Naive B cell (primary cell): ENCODE measurements at places on chromosomes 4 and X.

- no peak for DNase-seq
Measured at GRCh38 chrX:21440911-21441310, 66.7 kb downstream of the CNKSR2 start.

- no peak for DNase-seq
Measured at GRCh38 chrX:81890521-81890920, 688.6 kb downstream of the SH3BGRL start.

DNA sequence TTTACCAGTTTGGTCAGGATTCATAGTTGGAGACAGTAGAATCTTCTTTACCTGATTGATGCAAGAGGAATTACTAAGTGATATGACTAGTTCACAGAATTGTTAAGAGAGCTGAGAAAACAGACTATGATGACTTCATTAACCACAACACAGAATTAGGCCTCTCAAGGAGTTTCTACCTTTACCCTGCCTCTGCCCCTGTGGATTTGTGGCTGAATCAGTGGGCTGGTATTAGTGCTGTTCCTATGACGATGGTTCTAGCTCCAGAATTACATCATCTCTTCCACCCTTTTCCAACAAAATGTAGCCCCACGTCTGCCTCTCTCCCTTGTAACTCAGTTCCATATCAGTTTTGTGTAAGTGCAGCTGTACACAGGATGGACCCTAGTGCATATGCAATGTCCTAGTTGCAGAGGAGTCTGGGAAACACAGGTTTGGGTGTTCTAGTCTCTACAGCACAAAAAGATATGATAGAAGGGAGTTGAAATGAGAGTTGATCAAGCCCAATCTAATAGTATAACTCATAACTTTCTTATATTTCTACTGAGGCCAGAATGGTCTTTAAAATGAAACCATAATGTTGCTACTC is 99.3 kb downstream of the ANXA5 start:
- no peak for DNase-seq

GRCh38 chr4:2042204-2042946 is 16.8 kb upstream of the NAT8L start:
- DNase-seq: peak; percentile 34

- DNase-seq: no peak
Measured at GRCh38 chr4:5941601-5942000, 48.7 kb upstream of the CRMP1 start.

- no peak for DNase-seq
Measured at GRCh38 chr4:173319696-173320095, 14.5 kb downstream of the HMGB2 start.

- DNase-seq: no peak
Measured at GRCh38 chr4:8905773-8906667, 34.4 kb upstream of the HMX1 start.

DNA sequence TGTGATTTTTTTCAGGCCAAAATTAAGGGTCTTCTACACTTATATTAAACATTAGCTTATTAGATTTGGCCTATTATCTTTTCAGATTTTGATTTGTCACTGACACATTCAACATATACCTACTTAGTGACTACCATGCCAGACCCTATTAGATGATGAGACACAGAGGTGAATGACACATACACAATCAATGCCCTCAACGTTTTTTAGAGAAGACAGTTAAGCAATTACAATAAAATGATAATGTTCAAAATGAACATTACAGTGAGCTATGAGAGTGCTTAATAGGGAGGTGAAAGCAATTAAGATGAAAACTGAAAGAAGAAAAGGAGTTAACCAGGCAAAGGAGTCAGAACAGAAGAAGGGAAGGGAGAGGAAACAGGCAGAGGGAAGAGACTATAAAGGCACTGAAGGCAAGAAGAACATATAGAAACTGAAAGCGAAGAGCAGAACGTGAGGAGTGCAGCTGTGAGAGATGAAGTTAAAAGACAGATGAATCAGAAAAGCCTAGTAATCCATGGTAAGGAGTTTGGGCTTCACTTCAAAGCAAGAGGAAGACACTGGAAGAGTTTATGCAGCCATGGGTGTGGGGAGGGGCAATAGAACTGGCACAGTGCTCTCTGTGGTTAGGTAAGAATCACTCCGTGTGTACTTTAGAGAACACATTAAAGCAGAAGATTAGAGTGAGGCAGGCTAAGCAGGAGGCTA is 119.0 kb downstream of the REELD1 start:
- DNase-seq: no peak

- DNase-seq: no peak
Measured at GRCh38 chr4:108788731-108789130, 25.9 kb upstream of the ETNPPL start.

- DNase-seq: no peak
Measured at GRCh38 chr4:111960241-111960667, 185.0 kb upstream of the FAM241A start.

GRCh38 chr4:5800496-5800895 is 89.5 kb downstream of the EVC start:
- no peak for DNase-seq

DNA sequence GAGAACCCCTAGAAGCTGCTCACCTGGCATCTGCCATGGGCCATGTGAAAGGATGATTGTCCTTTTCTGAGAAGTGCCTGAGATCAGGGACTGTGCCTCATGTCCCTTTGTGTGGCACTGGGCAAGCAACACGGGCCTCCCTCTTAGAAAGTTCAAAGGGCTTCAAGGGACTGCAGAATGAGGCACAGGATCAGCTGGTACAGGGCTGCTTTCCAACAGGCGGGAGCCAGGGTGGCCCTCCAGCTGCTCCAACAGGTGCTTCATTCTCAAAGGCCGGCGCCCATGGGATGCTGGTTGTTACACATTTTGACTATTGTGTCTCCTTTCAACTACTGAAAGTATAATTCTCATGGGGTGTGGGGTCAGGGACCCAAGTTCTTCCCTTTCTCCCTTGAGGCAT is 114.7 kb downstream of the ENPP6 start:
- no peak for DNase-seq

DNA sequence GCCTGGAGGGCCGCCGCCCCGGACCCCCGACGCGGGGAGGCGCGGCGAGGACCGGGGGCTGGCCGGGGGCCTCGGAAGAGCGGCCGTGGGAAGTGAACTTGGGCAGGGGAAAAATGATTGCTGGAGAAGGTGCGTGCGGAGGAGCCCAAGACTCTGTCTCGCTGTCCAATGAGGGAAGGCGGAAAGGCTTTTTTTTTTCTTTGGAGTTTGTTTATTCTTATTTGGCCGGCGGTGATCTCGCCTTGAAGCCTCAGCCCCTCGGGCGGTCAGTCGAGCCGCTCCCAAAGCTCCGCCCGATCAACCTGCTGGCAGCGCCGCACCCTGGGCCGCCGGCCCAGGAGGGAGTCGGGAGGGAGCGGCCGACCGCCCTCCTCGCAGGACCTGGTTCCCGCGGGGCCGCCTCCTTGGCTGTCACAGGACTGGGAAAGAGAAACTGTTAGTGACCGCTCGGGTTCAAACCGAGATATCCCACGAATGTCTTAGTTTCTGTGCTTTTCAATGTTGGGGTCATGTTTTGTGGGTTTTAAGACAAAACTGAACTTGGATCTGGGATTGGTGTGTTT is 2.5 kb downstream of the CPEB2 start:
- peak; percentile 28 for DNase-seq

GRCh38 chr4:153152501-153153338 is 51.5 kb upstream of the TRIM2 start:
- peak; percentile 54 for DNase-seq

DNA sequence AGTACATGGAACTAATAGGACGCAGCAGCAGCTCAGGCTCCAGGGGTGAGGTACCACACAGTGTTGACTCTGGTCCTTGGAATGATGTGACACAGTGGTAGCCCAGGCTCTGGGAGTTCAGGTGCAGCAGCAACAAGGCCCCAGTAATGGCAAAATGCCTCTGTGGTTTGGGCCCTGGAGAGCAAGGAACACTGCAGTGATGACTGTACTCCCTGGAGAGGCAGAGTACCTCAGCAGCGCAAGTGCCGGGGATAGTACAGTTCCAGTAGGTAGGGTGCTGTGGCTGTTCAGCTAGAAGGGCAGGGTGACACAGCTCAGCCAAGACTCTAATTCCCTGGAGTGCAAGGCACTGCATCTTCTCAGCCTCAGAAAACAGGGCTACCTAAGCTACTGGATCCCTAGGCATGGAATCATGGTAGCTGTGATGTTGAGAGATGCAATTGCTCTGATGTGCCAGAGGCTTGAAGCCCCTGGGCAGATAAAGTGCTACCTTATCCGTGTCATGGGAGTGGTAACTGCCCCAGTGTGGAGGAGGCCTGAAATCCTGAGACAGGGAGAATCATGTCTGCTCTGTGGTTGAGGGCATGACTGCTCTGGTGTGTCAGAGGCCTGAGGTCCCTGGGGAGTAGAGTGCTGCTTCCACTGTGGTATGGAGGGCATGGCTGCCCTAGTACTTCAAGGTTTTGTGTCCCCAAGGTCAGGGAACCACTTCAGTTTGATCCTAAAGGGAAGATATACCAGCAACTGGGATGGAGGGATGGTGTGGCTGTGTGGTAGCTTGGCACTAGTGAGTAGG is 55.2 kb downstream of the AREG start:
- no peak for DNase-seq

GRCh38 chrX:54413753-54414152 is 26.5 kb upstream of the TSR2 start:
- no peak for DNase-seq

DNA sequence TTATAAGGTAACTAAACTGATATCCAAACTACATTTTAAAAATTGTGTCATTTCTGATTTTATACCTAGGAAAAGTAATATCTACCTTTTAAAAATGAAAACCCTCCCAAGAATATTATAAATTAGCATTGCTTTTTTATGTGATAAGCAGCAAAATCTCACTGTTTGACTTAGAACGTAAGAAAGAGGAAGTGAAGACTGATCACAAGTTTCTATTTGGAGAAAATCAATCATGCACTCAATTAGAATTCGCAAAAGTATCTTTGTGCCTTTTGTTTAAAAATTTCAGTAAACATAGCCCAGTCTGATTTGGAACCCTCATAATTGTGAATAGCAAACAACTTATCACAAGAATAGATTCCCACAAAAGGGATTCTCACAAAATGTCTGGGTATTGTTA is 142.7 kb downstream of the TENM3 start:
- DNase-seq: no peak

GRCh38 chr4:75561789-75562188 is 5.9 kb downstream of the ODAPH start:
- no peak for DNase-seq

DNA sequence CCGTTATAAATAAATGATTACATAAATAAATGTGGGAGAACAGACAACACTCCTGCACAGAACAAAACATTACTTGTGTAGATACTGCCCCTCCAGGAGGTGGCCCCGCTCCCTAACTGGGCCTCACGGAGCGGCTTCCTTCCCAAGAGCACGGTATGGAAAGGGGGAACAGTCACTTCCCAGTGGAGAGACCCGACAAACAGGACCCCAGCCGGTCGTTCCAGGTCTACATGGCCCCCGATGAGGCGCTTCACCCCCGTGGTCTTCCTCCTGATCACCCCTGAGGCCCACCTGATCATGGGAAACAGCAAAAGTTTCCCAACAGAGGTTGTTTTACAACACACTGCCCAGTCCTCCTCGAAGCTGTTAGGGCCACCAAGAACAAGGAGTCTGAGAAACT is 6.6 kb upstream of the SLC6A8 start:
- DNase-seq: no peak

DNA sequence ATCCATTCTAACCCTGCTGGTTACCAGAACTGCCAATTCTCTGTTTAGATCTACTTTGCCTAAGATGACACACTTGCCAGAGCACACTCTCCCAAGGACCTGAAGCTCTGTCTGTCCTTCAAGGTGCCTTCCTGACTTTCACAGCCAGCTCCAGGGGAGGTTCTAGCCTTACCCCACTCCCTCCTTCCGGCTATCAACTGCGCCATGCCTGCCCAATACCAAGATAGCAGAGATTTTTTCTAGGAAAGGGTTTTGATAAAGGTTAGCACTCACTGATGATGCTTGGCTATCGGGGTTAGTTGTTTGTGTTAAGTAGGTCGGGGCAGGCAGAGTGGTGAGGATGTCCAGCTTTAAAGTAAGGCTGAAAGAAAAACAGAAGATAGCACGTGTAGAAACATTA is 14.3 kb downstream of the ALPK1 start:
- DNase-seq: no peak

GRCh38 chr4:3283916-3284315 is 8.9 kb upstream of the RGS12 start:
- no peak for DNase-seq

DNA sequence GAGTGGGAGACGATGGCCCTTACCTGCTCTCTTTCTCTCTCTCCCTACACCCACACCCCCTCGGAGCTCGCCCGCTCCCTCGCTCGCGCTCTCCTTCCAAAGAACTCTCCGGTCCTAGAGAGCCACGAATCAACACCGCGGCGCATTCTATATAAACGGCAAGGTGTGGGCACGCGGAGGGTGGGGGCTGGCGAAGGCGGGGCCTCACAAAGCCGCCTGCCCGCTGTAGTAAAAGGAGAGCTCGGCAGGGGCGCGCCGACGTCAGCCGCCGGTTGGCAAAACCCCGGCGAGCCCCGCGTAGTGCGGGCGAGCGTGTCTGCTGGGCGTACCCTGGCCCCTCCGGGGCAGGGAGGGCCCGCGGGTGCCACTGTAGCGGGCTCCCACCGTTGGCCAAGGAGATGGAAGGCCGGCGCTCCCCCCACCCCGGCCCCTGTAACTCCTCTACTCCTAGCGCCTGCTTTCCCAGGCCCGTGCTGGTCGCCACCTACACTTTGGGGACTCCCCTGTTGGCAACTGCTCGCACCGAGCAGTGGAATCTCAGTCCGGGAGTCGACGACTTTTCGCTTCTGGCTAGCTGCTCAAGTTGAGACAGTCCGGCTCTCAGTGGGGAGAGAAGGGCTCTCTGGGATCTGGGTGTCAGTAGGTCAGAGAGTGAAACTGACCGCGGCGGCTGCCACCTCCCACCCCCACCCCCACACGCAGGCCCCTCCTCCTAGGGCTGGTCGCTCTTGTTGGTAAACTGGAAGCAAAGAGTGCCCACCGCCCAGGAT is 325.5 kb upstream of the F9 start:
- no peak for DNase-seq

- DNase-seq: peak; percentile 82
Measured at GRCh38 chrX:131783555-131784308, 239.4 kb upstream of the STK26 start.

DNA sequence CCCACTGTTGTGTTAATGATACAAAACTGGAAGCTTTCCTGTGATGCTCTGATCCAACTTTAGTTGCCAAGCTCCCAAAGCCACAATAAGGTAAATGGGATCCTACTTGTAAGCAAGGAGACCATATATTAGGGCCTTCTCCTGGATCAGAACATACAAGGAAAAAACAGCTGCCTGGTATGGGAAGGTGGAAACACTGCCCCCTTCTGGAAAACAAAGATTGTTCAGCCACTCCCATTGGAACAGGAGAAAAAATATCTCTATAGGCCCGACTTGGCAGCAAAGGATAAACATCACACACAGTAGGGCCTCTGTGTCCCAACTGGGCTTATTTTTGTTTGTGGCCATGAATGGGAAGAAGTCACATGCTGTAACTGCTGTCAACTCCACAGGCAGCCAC is 166.5 kb downstream of the TBX22 start:
- DNase-seq: no peak

DNA sequence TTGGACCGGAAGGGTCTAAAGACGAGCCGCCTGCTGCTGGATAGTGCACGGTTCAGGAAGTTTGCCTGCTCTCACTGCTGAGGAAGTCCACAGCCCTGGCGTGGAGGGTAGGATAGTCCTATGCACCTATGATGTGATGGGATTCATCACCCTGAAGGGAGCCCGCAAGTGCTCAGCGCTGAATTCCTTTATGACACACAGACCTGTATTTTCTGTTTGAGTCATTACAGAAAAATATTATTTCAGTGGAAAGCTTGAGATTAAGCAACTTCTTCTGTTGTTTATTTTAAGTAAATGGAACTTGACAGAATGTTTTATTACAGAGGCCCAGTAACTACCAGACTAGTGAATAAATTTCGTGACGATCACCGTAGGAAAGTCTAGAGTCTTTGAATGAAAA is 123.2 kb downstream of the TRIML1 start:
- no peak for DNase-seq
